Stimulated activated CD8-positive, alpha-beta memory T cell treated with anti-CD3 and anti-CD28 coated beads, Interleukin-4, amount 100 ng/mL, for 1 hour (primary cell): ENCODE measurements at places on chromosomes 2 and 18.

- DNase-seq = no peak
These were observed 741.3 kb upstream of the RAB6C start for GRCh38 chr2:129237966-129238725.

- DNase-seq = no peak
These were observed 55.1 kb downstream of the FSIP2 start for GRCh38 chr2:185793532-185794345.

DNA sequence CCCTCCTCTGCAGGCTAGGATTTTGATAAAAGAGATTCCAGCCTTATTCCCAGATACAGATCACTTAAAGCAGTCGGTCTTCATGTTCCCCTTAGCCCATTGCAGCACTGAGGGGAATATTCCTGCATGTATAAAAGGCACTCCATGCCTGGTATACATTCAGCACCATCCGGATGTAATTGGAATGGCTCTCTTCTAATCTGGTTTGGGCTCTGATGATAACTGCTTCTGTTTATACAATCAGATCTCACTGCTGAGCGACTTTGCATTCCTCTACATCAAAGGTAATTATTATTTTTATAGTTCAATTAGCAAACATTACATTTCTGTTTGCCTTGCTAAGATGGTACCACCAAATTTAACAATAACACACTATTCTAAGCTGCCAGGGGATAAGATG lies 746.9 kb upstream of the CELF4 start:
- DNase-seq = no peak

- no peak for DNase-seq
These were observed 221.7 kb downstream of the PHLPP1 start for GRCh38 chr18:62937065-62937464.

GRCh38 chr18:22176420-22177326 lies 7.3 kb downstream of the GATA6 start:
- DNase-seq = no peak

GRCh38 chr2:160408959-160409291 lies 84.7 kb downstream of the RBMS1 start:
- no peak for DNase-seq

DNA sequence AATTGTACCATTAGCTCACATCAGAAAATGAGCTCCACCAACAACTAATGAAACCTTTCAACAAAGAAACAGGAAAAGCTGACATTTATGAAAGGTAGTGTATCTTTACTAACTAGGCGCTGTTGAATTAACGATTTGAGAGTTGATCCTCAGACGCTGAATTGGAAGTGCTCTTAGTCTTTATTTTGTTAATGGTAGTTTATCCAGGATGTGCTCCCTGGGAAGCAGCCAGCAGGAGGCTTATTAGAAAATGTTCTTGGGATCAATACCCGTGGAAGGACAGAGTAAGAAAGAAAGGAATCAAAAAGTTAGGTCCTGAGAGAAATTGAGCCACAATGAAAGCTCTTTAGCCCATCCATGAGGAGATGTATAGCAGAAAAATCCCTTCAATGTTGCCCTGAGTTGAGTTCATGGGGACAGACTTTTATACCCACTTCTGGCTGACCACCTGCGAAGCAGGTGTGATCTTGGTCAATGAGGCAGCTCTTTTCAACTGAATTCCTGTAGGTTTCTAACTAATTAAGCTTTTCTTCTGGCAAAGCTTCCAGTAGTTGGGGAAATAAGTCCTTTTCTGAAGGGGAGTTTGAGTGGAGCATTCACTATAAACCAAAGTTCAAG lies 492.6 kb upstream of the REG3G start:
- no peak for DNase-seq
